Lung (tissue), 17 donors: ENCODE measurements at places on chromosomes 3 and 15.
A peak's percentile ranks its signal among the peaks of the same experiment; 100 is the strongest.

- no peaks in the 10 kb centered on the region for H3K27me3 ChIP-seq
- no peak overlapping the region for H3K27ac ChIP-seq
- no peak overlapping the region for H3K4me3 ChIP-seq
- H3K36me3 ChIP-seq, result no peaks in the 10 kb centered on the region
- no peaks in the 10 kb centered on the region for H3K4me1 ChIP-seq
These were observed 253.7 kb upstream of the THBS1 start for GRCh38 chr15:39327005-39327730.

DNA sequence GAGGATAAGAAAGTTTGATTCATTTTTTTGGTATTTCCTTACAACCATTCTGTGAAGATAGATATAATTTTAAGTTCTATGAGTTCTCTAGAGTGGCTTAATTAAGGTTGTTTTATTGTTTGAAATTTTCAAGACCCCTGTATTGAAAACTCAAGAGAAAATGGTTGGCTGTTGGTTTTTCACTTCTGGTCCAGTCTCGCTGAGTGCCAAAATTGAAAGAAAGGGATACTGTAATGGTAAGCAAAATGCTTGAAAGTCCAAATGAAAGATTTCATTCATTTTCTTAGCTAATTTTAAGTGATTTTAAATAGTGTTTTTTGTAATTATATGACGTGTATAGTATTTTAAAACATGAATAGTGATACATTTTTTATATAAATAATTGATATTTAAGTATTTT is 7.4 kb downstream of the ARRDC4 start:
- H3K4me3 ChIP-seq, result no peak overlapping the region
- H3K27me3 ChIP-seq, result no peaks in the 10 kb centered on the region
- H3K36me3 ChIP-seq, result peaks cover 9% of the 10 kb centered on the region
- H3K4me1 ChIP-seq, result no peaks in the 10 kb centered on the region
- DNase-seq, result no peak
- no peak overlapping the region for H3K27ac ChIP-seq

DNA sequence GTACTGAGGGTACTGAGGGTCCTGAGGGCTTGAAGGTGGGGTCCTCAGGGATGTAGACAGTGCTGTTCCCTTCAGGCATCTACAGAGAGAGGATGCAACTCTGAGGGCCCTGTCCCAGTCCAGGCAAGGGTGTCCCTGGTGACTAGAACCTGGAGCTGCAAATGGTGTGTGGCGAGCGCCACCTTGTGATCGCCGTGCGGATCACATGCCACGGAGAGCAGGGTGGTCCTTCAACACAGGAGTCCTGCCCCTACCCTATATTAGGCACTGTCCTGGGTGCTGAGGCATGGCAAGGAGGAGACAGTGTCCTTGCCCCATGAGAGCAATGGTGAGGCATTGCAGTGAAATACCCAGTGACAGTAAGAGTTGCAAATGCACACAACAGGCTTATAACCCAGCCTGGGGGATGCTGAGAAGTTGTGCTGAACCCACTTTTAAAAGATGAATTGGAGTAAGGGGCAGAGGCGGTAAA is 23.6 kb downstream of the RHCG start:
- H3K27ac ChIP-seq, result no peak overlapping the region
- peaks cover 14% of the 10 kb centered on the region for H3K27me3 ChIP-seq
- peak; percentile 52 for DNase-seq
- H3K4me3 ChIP-seq, result no peak overlapping the region
- H3K4me1 ChIP-seq, result no peaks in the 10 kb centered on the region

DNA sequence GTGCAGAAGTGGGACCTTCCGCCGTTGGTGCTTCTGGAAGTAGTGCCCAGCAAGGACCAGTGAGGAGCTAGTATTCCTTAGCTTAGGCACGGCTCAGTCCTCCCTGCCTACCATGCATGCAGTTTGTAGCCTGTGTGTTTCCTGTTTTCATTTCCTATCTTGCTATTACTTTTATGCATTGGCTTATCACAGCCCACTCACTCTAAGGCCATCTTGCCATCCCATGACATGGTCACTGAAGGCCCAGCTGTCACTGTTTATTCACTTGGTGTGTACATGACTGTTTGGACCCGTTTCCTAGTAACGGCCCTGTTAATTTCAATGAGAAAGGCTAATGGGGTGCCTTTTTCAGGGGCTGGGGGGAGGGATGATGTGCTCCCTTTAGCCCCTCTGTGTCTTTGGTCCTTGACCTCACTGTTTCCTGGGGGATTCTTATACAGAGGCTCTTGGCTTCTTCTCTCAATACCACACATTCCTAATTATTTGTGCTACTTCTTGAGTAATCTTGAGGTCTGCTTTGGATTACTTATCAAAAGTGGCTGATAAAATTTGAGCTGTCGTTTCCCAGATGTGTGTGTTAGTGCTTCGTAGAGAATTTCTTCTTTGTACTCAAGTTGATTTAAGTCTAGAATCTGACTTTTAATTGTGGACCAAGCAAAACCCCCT is 24.5 kb upstream of the TRAK1 start:
- H3K27ac ChIP-seq, result peak overlapping the region; percentile 86
- no peak overlapping the region for H3K4me3 ChIP-seq
- H3K36me3 ChIP-seq, result no peaks in the 10 kb centered on the region
- H3K4me1 ChIP-seq, result peaks cover 36% of the 10 kb centered on the region
- no peaks in the 10 kb centered on the region for H3K27me3 ChIP-seq

DNA sequence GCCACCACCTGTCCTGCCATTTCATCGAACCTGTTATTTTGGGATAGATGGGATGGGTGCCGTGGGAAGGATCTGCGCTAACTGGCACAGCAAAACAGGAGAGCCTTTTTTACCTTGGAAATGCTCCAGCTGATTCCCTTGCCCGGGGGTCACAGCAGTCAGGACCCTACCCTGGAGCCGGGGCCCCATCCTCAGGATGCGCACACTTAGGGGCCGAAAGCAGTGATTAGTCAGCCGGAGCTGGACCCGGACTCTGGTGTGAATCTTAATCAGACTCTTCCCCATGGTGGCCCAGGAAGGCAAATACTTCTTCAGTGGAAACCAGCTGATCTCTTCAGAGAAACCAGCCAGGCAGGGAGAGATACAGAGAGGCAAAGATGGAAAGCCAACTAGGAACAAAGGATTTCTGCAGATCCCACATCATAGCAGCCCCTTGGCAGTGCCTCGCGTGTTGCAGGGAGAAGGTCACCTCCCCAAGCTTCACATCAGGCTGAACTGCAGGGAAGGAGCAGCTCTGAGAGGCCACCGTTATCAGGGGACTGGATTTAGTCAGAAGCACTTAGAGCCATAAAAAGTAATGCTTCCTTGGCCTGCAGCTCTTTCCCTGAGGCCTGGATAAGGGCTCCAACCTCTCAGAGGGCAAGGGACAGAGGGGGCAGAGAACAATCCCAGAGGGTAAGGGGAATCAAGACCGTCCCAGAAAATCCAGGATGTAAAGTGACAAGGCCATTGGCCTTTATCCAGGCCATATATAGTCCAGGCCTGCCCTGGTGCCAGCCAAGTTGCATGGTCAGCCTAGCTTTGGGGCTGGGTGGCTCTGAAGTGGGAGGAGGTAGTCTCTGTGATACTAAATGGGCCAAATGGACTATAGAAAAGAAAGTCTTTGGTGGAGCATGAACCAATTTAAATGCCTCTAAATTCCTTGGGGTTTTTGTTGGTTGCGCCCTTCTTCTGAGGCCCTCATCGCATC is 52.9 kb downstream of the WDR76 start:
- H3K4me1 ChIP-seq, result no peaks in the 10 kb centered on the region
- H3K4me3 ChIP-seq, result no peak overlapping the region
- no peaks in the 10 kb centered on the region for H3K36me3 ChIP-seq
- H3K27me3 ChIP-seq, result no peaks in the 10 kb centered on the region
- DNase-seq, result no peak

DNA sequence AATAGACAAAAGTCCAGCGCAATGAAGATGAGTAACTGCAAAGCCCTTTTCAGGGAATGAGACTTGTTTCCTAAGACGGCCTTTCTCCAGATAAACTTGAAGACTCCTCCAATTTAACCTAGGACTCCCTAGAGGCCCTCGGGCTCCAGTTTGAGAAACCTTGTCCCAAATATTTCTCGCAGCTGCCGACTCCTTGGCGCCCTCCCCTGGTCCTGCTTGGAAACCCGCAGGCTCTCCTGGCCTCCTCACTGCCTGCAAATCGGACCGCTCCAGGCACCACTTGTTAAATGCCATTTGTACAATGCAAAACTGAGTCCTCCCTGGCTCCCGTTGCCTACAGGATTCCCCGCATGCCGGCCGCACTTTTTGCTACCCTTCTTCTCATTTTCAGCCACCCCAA is 36.8 kb downstream of the MUC4 start:
- H3K27ac ChIP-seq, result no peak overlapping the region
- H3K36me3 ChIP-seq, result no peaks in the 10 kb centered on the region
- no peaks in the 10 kb centered on the region for H3K4me1 ChIP-seq
- H3K27me3 ChIP-seq, result no peaks in the 10 kb centered on the region

DNA sequence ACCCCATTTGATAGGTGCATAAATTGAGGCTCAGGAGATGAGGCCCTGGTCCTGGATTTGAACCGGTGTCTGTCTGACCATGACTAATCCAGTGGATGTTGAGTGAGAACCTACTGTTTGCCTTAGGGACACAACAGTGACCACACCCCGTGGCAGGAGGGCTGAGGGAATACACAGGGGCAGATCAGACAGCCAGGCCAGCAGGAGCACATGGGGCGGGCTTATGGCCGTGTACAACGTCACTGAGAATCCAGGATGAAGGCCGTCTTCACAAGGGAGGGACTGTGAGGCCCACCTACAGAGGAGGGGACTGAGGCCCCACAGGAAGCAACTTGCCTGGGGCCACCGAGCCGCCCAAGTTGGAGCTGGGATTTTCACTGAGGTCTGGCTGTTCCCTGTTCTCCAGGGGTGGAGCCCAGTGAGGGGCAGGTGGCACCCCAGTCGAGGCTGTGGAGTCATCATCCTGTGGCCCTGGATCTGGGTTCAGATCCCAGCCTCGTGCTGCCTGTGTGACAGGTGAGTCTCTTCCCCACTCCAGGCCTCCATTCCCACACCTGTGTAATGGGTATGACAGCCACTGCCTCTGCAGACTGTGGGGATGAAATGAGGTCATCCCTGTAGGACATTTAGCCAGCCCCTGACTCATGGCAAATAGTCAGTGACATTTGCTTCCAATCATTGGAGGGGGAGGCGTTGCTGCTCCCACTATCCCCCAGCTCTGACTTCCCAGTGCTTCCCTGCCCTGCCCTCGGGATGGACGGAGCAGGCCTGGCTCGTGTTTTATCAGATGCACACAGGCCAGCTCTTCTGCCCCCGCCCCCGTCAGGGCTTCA is 6.3 kb upstream of the PLXND1 start:
- DNase-seq, result no peak
- no peak overlapping the region for H3K27ac ChIP-seq
- H3K27me3 ChIP-seq, result no peaks in the 10 kb centered on the region
- no peak overlapping the region for H3K4me3 ChIP-seq
- peaks cover 15% of the 10 kb centered on the region for H3K4me1 ChIP-seq

DNA sequence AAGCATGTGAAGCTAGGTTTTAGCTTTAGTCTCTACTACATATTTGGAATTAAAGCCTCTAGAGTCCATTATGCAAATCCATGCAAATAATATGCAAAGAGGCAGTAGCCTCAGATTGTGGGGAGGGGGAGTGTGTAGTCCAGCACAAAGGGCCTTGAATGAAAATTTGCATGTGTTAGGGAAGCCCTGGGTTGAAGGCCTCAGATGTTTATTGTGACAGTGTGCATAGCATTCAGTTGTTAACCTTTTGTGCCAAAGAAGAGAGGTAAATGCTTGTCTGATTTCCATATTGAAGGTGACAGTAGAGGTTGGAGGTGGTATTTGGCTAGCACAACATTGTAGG is 24.5 kb upstream of the BFSP2 start:
- H3K36me3 ChIP-seq, result peaks cover 5% of the 10 kb centered on the region
- no peak for DNase-seq
- H3K27ac ChIP-seq, result no peak overlapping the region

DNA sequence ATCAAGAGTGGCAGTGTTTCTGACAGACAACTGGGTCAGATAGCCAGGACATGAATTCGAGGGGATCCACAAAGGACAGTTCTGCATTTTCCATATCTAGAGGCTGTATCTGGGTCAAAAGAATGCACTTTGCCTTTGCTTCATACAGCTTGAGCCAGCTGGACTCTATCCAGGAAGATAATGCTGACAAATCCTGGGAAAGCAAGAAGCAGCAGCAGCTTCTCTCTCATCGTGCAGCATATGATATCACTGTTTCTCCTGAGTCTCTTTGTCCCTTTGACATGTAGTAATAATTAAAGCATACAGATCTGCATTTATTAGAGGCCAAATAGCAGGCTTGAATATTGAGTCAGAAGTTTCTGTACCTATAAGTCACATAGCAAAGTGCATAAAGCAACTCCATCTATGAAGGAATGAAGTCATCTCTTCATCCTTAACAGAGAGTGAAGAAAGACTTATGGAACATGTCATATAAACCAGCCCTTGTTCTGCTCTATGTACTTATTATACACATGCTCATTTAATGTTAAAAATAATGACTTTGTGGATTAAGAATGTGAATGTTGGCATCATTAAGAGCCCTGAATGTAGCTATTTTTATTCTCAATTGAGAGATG is 236.8 kb upstream of the GBE1 start:
- no peaks in the 10 kb centered on the region for H3K4me1 ChIP-seq
- H3K36me3 ChIP-seq, result no peaks in the 10 kb centered on the region
- no peak overlapping the region for H3K27ac ChIP-seq
- no peaks in the 10 kb centered on the region for H3K27me3 ChIP-seq

DNA sequence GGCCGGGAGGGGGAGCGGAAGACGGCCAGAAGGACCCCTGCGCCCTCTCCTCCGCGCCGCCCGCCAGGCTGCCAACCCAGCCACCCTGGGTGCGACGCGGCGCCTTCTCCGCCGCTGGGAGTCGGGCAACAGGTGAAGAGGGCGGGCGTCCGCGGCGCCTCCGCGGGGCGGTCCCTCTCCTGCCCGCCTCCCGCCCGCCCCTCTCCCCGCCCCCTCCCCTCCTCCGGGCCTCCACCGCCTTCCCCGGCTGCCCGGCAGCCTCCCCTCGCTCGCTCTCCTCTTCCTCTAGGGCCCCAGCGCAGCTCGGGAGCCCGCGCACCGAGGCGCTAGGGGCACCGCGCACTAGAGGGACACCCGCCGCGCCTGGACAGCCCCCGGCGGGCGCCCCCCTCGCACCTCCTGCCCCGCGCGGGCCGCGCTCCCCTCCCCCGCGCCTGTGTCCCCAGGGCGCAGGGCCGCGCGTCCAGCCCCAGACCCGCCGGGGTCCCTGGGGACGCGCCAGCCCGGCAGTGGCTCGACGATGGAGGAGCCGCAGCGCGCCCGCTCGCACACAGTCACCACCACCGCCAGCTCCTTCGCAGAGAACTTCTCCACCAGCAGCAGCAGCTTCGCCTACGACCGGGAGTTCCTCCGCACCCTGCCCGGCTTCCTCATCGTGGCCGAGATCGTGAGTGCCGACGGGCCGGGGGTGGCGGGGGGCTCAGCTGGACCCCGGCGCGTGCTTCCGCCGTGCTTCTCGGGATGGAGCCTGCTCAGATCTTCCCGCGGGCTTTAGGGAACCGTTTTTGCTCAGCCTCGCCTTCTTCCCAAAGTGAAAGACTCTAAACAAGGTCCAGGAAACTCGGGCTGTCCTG is at the start of gene CMTM8:
Gene CMTM8, plus strand, starts transcription at position 228 of the 854 bp plus-strand sequence. Its CDS starts 293 bp downstream, at position 521.
- no peaks in the 10 kb centered on the region for H3K36me3 ChIP-seq
- H3K27ac ChIP-seq, result peak within 1 kb of the TSS; percentile 78
- no peaks in the 10 kb centered on the region for H3K27me3 ChIP-seq
- H3K4me3 ChIP-seq, result peak within 1 kb of the TSS; percentile 90
